Foreskin keratinocyte (primary cell): ENCODE measurements at places on chromosomes 1 and 21.
A peak's percentile ranks its signal among the peaks of the same experiment; 100 is the strongest.

GRCh38 chr1:157045250-157046218 lies at the start of gene ARHGEF11:
Gene ARHGEF11 (minus strand): TSS chr1:157045742. CDS start chr1:157044330, 1,412 bp downstream.
- DNase-seq: peak; percentile 52

GRCh38 chr1:83546874-83547273 lies 452.1 kb downstream of the TTLL7 start:
- DNase-seq: no peak

GRCh38 chr1:204221271-204221670 lies 7.5 kb upstream of the GOLT1A start:
- no peak for DNase-seq

DNA sequence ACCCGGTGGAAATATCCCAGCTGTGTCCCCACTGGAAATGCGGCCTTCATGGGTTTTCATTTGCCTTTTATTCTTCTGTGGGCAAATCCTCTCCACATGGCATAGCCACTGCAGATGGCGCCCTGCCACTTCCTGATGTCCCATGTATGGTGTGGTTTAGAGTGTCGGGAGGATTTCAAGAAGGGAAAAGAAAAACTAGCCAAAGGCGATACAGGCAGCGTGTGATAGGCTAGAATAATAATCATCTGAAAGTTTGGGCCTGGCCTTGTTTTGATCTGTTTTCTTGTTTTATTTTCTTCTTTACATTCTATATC lies 123.6 kb downstream of the PEX14 start:
- no peak for DNase-seq

- no peak for DNase-seq
These were observed 98.0 kb downstream of the ST3GAL3 start for GRCh38 chr1:43805340-43805739.

DNA sequence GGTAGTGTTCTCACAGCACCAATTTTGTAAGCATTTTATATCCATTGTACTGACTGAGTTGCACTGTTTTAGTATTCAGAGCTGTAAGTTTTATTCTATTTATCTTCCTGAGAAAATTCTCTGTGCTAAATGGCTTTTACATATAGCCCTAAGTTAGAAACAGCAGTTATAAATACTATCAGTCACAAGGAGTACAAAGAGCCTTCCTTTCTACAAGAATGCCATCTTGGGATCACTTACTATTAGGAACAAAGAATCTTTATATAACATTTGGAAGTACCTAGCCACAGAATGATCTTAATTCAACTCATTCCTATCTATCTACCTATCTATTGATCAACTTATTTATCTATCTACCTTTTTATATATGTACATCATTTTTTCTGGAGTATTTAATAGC lies 423.9 kb upstream of the RGS18 start:
- no peak for DNase-seq
